ENCODE measurements at places on chromosomes 7 and 10.

DNA sequence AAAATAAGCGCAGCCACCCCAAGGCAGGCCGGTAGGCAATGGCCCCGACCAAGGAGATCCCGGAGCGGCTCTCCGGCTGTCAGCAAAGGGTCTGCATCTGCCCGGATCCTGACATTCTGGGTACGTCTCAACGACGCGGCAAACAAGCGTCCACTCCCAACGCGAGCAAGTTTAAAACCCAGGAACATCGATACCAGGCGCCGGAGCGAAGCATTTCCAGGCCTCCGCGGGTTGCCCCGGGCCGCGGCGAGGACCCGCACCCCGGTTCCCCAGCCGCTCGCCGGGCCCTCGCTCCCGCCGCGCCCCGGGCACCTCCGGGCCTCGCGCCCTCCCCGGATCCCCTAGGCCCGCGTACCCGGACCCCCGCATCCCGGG, 453 bp downstream of the URGCP start:
- peak; percentile 40 for DNase-seq

DNA sequence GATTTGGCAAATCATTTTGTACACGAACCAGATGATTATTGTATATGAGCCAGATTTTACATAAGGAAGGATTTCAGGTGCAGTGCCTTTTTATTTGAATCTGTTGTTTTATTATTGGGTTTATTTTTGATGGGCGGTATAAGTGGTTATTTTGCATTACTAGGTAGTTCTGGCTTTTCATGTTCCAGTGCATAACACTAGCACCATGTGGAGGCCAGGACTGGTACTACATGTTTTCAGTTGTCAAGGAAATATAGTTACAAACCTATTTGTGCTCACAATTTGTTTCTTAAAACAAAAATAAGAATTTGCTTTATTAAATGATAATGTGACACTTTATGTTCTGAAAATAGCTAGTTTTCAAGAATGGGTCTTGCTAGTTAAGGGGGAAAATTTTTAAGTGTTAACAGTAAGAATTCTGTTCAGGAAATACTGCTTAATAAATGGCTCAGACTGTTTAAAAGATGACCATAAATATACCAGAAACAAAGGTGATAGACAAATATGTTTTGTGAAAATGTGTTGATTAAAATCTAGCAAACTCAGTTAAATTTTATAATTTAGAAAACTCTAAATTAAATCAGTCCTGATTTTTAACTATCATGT, 7.1 kb upstream of the SEMA3E start:
- peak; percentile 40 for DNase-seq

- DNase-seq, result no peak
These were observed 20.8 kb upstream of the SDHAF3 start for GRCh38 chr7:97096661-97097060.

DNA sequence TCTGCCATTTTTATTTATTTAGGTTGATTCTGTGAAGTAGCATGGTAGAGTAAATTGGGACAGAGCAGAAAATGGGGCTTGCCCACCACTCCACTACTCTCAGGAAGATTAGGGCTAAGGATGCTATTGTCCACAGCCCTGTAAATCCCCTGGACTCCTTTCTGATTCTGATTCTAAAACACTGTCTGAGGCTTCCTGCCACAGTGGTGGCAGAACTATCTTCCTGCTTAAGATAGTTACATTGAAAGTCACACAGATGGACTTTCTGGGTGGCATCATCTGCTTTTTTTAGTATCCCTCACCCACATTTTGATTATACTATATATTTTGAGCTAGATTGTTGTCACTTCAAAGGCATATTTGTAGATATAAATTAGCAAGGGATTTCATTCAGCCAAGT, 50.0 kb downstream of the SPAM1 start:
- no peak for DNase-seq

GRCh38 chr7:24619978-24620377, 46.7 kb downstream of the PALS2 start:
- DNase-seq, result no peak

GRCh38 chr10:104676874-104677273, 35.8 kb downstream of the SORCS3 start:
- DNase-seq, result no peak

- DNase-seq, result no peak
These were observed 24.9 kb upstream of the WDFY4 start for GRCh38 chr10:48659790-48660189.

DNA sequence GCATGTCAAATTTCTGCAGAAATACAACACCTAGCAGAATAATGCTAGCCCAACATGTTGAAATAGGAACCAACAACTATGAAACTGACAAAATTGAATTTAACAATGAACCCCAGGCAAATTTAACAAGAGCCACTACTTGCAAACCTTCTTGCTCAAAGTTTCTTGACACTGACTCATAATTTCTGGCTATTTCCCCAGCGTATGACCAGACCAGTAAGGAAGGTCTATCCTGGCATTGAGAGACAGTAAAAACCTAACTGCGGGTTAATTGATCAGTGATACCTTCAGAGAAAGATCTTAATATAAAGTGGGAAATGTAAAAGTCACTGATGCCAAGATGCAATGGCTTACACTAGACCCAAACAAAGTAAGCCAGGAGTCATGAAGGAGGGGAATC, 510.1 kb downstream of the ARL4A start:
- no peak for DNase-seq

- DNase-seq, result no peak
These were observed 141.1 kb downstream of the ELFN1 start for GRCh38 chr7:1810961-1811849.

DNA sequence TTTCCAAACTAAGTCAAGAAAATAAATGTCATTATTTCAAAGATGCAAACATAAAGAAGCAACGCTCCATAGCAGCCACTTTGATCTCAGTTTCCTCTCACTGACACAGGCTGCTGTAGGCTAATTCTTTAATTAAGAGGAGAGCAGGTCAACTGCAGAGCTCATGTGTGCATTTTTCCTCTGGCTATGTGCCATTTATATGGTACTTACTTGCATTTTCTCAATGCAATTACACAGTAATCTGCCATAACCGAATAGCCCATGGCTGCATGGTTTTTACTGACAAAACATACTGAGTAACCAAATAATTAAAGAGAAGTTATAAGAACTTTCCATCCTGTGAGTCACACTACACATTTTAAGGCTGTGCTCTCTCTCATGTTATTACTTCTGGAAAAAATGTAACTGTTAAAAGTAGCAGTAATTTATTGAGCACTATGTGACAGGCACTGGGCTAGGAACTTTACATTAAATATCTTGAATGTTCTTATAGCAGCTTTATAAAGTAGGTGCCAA, 122.0 kb downstream of the ELAPOR2 start:
- no peak for DNase-seq

- DNase-seq, result no peak
These were observed 4.2 kb upstream of the EBF3 start for GRCh38 chr10:129968020-129968852.

DNA sequence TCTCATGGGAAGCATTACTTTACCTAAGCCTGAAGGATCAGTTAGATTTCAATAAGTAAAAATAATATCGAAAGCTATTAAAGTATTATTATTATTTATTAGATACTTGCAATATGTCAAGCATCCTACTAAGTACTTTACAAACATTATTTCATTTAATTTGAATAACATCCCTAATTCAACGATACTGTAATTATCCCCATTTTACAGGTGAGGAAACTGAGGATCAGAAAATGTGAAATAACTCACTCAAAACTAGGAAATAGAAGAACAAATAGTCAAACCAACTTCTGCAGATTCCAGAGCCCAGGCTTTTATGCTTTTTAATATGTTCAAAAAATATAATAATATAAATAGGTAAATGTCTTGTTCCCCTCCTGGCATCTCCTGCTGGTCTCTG, 10.3 kb upstream of the PDCD4 start:
- DNase-seq, result no peak

GRCh38 chr7:129807863-129808262, 144.9 kb downstream of the UBE2H start:
- no peak for DNase-seq

DNA sequence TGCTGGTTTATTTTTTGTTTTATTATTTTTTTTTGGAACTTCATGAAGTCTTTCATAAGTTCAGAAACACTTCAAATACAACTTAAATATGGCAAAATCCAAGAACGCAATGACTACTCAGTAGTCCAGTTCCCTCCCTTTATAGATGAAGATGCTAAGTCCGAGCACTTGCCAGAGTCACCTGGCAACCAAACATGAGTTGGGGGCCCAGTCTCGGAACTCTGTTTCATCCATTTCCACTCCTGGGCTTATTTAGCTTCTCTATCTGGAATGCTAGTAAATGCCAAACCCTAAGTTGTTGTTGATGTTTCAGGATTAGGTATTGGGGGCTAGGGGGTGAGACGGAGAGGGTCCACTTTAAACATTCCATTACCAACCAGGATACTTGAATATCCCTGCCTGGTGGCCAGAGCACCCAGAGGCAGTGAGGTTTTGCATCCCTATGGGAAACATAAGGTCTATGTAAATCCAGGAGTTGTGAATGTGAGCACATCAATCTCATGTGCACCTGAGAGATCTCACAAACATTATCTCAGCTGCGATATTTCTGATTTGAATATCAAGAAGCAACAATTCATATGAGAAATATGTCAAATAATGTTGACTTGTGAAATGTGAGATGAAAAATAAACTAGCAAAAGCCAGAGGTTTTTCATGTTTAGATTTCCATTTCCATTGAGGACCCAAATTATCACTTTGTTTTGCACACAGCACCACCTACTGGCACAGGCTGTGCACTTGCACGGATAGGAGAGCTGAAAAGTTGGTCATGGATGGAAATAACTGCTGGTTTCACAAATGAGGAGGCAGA, 129.3 kb downstream of the PKD1L1 start:
- peak; percentile 79 for DNase-seq

DNA sequence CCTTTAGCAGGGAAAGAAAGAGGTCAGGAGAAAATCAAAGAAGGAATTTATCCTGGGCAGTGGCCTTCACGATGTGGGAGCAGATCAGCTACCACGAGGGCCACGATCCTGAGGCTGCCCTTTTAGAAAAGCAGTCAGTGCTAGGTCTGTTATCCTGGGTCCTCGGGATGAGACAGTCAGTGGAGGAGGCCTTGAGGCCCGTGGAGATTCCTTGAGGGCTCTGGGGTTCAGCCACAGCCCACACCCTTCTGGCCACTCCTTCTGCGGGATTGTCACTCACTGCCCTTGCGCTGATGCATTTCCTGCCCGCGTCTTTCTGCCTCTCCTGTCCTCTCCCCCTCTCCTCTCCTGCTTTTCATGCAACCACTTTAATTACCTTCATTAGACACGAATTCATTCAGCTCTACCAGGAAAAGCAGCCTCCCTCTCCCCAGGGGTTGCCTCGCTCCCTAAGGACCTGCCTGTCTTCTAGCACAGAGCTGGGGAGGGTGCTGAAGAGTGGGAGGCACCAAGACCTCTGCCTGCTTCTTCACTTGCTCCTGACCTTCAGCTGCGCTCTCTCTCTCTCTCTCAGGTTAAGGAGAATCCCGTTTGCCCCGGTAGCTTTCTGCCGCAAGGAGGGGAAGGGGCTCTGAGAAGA, 42.6 kb upstream of the LRRC4 start:
- DNase-seq, result no peak

GRCh38 chr7:477626-478220, 41.9 kb downstream of the PDGFA start:
- DNase-seq, result no peak

GRCh38 chr10:89481662-89482061, 53.7 kb downstream of the SLC16A12 start:
- DNase-seq, result no peak

- no peak for DNase-seq
These were observed 146.4 kb downstream of the RGS10 start for GRCh38 chr10:119396008-119396708.

GRCh38 chr7:107147464-107148393, 21.1 kb upstream of the HBP1 start:
- DNase-seq, result no peak

- no peak for DNase-seq
These were observed 87.3 kb downstream of the PAXIP1 start for GRCh38 chr7:154915600-154915999.

DNA sequence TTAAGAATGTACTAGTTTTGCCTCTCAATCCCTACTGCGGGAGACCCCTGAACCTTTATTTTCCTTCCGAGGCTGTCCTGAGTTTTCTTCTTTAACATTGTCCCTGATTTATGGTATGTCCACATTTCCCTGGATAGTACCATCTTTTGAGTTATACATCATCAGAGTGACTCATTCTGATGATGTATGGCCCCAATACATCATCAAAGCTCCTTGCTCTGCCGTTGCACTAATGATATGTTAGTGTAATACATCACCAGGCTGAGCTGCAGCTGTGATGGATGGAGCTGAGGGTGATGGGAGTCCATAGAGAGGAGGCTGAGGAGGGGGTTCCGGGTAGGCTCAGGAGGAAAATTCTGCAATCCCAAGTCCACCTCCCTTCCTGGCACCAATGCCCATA, 986.5 kb downstream of the KCNMA1 start:
- DNase-seq, result no peak
